ENCODE measurements at places on chromosomes 16 and 17.

DNA sequence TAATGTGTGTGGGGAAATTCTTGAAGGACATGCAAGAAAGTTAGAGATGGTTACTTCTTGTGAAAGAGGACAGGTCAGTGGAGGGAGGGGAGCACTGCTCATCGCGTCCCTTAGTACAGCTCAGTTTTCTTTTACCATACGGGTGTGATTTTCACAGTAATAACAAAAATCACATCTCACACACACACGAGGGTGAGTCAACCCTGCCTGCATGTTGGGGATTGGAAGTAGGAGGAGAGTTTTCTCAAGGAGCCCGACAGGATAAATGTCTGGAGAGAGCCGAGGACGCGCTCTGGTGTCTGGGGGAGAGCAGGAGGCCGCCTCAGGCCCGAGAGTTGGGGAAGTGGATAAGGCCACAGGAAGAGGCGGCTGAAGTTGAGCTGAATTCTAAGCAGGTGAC is 16.4 kb downstream of the PLCD3 start:
- no peak for DNase-seq

DNA sequence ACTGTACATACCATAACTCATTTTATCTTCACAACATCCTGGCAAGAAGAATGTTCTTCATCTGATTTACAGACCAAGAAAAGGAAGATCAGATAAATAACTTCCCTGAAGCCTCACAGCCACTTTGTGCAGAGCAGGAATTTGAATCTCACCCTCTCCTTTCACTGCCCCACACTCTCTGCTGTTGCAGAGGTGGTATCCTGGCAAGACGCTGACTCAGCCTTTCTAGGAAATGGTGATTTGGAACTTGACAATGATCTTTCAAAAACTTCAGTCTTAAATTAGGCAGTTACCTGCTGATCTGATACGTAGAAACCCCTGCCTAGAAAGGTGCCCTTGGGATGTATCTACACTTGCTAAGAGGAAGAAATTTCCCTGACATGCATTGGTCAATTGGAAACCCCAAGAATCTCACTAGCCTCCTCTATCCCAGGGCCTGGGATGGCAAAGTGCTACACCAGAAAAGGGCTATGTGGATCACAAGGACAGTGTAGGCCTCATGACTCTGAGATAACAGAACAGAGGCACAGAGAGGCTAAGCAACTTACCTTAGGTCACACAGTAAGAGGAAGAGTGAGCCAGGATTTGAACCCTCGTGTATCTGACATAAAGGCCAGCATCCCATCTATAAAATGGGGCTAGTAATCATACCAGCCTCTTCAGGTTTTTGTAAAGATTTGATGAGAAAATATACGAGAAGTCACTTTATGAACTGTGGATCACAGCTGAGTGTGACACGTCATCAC is 17.9 kb downstream of the FBXO39 start:
- DNase-seq: no peak

GRCh38 chr17:38730526-38731379 is 612 bp downstream of the CISD3 start:
- no peak for DNase-seq

- no peak for DNase-seq
Observed at GRCh38 chr16:77833921-77834634, 45.7 kb downstream of the VAT1L start.

- DNase-seq: no peak
Observed at GRCh38 chr16:15644267-15644961, 1.5 kb upstream of the MARF1 start.

DNA sequence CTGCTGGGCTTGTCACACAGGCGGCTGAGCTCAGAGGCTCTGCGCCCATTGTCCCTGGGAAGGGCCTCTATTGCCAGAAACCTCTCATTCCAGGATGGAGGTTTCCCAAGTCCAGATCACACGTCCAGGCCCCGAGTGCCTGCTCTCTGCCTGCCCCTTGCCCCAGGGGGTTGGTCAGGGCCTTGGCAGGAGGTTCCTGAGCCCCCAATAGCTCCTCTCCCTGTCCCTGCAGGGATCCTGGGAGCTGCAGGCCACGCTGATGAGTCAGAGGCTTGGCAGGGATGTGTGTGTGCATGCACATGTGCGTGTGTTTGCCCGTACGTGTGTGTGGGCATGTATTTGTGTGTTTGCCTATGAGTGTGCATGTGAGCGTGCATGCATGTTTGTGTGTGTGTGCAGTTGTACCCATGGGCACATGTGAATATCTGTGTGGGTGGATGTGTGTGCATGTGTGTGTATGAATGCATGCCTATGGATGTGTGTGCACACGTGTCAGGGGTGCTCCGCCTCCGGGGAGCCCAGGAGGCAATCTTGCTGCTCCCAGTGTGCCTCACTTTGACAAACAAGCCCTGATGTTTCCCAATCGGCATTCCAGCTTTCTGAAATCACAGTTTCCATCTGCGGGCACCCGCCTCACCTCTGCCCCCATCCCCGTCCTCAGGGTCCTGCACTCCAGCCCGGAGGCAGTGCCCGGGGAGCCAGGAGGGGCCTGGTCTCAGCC is 98.4 kb upstream of the GSE1 start:
- no peak for DNase-seq

DNA sequence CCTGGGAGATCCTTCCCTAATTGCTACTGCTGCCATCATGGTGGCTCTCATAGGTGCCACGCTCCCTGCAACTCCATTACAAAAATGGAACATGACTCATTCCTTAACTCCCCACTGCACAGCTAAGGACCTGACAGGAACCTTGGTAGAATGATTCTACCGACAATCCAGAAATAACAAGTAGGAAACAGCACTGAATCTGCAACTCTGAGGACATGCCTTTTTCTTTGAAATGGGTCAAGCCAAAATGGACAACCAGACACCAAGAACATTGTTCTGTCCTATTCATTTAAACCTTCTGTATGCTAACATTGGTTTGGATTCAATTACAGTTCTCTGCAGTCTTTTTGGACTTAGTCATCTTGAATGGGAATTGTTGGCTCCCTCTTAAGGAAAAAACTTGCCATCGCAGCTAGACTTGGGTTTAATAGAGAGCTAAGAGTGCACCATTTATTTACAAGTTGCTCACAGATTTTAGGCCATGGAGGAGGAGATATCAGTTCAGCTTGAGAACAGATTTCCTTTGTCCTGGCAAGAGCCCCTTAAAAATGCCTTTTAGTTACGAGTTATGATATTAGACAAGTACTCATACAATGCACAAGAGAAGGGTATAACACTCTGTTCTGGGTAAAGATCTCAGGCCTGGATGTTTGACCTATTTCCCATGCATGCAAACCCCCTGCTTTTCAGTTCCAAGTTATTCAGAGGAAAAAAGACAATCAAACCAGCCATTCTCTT is 20.9 kb upstream of the NSRP1 start:
- DNase-seq: no peak

- no peak for DNase-seq
Observed at GRCh38 chr17:65677932-65678331, 116.5 kb upstream of the AXIN2 start.

DNA sequence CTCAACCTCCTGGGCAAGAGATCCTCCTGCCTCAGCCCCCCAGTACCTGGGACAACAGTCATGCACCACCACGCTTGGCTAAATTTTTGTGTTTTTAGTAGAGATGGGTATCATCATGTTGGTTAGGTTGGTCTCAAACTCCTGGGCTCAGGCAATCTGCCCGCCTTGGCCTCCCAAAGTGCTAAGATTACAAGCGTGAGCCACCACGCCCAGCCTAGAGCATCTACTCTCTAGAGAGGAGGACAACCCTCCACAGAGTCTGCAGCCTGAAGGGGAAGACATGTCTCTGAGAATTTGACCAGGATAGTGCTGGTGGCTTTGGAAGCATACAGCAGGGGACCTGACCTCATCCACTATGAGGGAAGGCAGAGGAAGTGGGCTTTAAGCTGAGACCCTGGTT is 4.7 kb upstream of the GRB2 start:
- no peak for DNase-seq

DNA sequence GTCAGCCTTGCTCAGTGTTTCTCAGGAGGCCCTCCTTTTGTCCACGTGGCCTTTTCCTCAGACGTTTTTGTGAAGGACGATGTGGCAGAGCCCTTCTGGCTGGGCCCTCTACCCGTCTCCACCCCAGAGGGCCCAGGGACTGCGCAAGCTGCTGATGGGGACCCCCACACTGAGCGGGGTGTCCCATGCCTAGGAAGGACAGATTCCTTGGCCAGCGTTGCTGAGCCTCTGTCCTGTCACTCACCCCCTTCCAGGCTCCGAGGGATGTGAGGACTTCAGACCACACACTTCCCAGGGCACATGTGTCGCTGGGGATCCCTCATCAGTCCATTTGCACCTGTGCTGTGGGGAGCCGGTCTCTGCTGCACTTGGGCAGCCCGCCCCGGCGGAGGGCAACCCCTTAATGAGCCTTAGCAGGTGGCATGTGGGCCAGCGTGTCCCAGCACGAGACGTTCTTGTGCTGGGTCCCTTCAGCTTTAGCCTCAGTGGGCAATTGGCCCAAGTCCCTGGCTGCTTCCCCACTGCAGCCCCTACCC is 48.3 kb downstream of the NT5M start:
- no peak for DNase-seq

DNA sequence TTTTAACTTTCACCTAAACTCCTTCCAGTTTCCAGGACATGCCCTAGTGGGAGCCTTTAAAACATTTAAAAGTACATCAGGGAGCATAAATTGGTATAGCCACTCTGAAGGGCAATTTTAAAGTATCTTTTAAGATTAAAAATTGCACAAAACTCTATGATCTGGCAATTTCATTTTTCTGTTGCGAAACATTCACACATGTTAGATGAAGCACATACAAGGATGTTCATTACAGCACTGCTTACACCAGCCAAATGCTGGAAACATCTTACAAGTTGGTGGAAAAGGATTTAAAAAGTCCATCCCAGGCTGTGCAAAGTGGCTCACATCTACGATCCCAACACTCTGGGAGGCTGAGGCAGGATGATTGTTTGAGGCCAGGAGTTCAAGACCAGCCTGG is 26.4 kb upstream of the LONP2 start:
- no peak for DNase-seq

DNA sequence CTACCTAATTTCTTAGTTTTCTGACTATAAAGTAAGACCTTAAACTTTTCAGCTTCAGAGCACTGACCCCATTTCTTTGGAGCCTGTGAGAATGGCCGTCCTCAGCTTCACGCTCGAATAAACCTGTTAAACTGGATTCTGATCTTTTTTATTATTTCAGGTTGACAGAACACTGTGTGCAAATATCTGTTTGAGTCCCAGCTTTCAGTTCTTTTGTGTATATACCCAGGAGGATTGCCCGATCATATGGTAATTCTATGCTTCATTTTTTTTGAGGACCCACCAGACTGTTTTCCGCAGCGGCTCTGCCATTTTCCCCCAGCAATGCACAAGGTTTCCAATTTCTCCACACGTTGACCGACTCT is 19.8 kb upstream of the KCNH6 start:
- no peak for DNase-seq

DNA sequence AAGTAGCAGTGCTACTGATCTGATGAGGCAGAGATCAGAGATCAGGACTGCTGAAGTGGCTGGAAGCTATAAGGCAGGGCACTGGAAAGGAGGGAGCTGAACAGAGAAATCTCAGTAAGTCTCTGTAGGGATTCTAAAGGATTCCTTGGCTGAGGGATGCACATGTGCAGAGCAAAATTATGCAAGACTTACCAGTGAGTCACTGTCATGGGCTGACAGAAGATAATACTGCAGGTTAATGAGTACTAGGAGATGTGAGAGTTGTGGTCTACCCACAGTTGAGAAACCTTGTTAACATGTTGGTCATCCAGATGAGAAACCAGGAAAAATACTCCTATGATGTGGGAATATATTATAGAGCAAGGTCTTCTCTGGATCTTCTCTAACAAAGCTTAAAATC is 378.1 kb downstream of the HAPSTR1 start:
- no peak for DNase-seq

- DNase-seq: no peak
Observed at GRCh38 chr16:87542531-87543102, 49.8 kb upstream of the ZCCHC14 start.

DNA sequence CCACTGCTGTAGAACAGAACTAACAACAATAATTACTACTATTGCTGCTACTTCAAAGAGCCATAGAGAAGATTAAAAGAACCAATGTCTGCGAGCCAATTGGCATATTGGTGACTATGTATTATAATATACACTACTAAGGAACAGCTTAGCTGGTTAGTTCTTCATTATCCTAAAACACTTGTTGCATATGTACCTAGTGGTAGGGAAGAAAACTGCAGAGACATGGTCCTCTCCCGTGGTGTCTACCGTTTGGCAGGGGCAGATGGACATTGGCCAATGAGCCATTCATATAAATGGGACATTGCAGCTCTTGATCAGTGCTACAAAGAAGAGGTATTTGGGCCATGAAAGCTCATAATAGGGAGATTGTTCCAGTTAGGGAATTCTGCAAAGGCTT is 46.4 kb upstream of the CLEC3A start:
- no peak for DNase-seq

GRCh38 chr16:72646615-72647014 is 401.3 kb downstream of the ZFHX3 start:
- no peak for DNase-seq

GRCh38 chr17:61128661-61129115 is 271.0 kb upstream of the TBX2 start:
- DNase-seq: no peak

DNA sequence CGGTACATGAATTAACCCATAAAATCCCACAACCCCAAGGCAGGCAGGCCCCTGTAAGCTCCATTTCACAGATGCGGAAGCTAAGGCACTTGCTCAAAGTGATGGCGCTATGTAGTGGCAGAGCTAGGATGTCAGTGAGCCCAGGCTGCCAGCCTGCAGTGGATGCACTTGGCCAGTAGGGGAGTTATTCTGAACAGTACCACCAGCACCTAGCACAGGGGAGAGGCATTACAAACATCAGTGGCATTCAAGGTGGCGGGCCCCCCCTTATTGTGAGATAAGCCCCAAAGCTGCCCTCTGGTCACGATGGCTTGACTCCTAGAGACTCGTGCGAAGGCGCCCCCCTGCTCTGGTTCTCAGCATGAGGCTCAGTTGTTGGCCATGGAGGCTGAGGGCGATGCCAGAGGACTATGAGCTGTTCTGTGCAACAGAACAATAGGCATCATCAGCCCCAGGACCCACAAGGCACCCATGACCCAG is 33.8 kb downstream of the GTF3C1 start:
- DNase-seq: peak; percentile 40

DNA sequence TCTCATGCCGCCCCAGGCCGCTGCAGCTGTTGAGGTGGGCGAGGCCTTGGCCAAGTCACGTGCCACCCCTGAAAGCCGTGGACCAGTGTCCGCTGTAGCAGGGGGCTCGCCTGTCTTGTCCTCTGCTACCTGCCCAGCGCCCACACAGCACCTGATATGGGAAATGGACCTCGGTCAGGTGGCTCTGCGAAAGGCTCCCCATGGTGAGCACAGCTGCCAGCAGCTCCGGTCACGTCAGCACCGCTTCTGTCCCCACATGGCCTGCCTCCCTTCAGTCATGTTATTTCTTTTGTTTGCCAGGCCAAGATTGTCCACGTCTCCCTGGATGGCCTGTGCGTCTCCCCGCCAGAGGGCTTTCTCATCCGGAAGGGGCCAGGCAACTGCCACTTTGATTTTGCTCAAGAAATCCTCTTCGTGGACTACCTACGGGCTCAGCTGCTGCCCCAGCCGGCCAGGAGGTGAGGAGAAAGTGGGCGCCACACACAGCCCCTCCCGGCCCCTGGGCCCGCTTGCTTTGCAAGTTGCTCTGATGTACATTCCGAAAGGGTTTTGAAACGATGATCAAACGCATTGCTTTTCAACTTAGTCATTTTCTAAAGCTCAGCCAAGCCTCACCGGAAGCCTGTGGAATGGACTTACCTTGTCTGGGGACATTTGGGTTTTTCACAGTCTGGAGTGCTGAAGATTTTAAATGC is 219.8 kb downstream of the KATNIP start:
- DNase-seq: no peak

Data from GM19239 (cell line).